HCEC 1CT (cell line): ENCODE measurements at places on chromosomes 12 and 14.
A peak's percentile ranks its signal among the peaks of the same experiment; 100 is the strongest.

GRCh38 chr12:12454315-12454714 is 97.4 kb downstream of the BORCS5 start:
- no peak for DNase-seq

- DNase-seq, result peak; percentile 63
Observed at GRCh38 chr12:43292699-43293098, 259.3 kb downstream of the ADAMTS20 start.

GRCh38 chr14:99892406-99892805 is 99.2 kb downstream of the EML1 start:
- no peak for DNase-seq

DNA sequence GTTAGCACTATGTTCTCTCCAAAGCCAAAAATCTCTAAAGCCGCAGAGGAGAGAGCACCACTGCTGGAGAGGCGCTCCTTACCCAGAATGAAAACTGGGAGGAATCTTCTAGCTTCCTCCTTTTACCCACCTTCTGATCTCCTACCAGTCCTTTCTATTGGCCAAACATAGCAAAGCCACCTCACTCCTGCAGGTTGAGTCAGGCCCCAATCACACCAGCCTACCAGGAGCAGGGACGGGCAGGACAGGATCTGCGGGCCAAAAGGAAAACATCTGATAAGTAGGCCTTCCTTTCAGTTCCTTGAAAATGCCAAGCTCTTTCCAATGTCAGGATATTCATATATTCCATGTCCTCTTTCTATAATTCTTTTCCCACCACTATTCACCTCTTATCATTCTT is 197.7 kb upstream of the CNOT2 start:
- DNase-seq, result no peak

DNA sequence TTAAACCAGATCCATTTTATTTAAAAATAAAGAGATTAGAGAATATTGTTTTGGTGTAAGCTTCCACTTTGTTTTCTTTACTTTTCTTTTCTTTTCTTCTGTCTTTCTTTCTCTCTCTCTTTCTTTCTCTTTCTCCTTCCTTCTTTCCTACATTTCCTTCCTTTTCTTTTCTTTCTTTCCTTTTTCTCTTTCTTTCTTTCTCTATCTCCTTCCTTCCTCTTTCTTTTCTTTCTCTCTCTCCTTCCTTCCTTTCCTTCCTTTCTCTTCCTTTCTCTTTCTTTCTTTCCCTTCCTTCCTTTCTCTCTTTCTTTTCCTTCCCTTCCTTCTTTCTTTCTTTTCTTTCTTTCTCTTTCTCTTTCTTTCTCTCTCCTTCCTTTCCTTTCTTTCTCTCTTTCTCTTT is 100.8 kb downstream of the TMTC3 start:
- no peak for DNase-seq

- no peak for DNase-seq
Observed at GRCh38 chr12:3266638-3267037, 189.5 kb downstream of the TSPAN9 start.

DNA sequence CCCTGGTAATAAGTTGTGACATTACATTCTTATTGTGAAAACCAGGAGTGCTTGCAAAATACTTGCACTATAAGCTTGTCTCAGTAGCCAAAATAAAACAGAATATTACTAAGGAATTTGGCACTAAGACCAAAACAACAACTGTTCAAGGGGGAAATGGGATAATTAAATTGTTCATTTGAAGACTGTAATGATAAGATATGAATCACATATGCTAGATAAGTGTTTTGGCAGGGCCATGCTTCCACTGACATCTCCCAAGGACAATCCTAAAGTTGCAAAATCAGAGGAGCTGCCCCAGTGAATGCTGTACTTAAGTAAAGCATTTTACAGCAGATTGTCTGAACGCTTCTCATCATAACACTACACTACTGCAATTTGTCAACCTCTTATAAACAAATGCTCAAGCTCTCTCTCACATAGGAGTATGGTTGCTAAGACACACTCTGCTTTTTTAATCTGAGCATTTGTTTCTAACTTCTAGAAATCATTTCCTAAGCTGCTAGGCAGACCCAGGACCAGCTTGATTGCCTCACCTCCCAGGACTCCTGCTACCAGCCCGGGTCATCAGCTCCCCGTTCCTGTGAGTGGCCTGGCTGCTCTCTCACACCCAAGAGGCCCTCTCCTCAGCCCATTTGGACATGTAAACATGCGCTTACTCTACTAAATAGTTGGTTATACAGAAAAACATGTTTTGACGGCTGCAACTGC is 191.5 kb downstream of the PAX9 start:
- peak; percentile 21 for DNase-seq

DNA sequence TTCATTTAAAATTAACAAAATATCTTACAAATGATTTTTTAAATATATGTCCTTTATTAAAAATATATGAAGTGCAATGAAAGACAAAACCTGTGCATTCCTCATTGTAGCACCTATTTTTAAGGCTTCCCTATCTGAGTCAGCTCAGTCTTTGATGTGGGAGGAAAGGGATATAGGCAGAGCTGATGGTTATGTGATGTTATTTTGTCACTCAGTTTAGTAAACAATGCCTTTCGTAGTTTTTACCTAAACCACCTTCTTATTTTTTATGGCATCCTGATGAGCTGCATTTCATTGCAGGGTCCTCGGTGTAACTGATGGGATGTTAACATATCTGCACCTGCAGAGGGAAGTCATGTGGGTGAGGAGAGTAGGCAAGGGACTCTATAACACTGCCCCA is 58.9 kb upstream of the FRMD6 start:
- no peak for DNase-seq

DNA sequence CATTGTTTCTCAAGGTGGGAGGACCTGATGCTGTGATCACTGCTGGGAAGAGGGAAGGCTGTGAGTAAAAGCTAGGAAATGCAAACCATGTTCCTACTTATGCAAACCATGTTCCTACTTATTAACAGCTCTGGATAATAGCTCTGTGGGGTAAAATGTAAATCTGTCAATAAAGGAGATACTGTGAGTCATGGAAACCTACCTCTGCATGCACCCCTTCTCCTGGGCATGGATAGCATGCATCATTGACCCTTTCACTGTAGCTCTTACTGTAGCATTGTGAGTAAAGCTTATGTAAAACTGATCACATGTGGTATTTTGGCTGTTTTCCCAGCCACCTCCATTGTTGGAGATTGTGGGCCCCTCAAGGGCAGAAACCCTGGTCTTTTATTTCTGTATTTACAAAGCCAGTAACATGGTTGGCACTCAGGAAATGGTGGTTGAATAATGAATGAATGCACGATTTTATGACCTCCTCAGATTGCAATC is 253.7 kb downstream of the GRIN2B start:
- no peak for DNase-seq

DNA sequence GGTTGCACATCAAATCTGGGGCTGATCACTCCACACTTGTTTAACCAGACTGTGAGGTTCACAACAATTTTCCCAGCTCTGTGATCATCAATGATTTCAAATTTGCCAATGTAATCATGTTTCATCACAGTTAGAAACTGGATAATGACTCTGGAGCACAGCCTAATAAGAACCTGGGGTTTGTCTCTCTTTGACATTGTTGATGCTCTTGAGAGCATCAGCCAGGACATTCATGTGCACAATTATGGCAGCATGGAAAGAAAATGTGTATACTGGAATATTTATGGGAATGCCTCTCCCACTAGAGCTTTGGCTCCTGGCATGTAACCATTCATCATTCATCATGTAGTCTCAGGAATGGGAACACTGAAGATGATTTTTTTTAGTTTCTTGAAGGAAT is 47.0 kb downstream of the SIX1 start:
- no peak for DNase-seq

- no peak for DNase-seq
Observed at GRCh38 chr12:133010657-133011297, 24.6 kb downstream of the ZNF26 start.

DNA sequence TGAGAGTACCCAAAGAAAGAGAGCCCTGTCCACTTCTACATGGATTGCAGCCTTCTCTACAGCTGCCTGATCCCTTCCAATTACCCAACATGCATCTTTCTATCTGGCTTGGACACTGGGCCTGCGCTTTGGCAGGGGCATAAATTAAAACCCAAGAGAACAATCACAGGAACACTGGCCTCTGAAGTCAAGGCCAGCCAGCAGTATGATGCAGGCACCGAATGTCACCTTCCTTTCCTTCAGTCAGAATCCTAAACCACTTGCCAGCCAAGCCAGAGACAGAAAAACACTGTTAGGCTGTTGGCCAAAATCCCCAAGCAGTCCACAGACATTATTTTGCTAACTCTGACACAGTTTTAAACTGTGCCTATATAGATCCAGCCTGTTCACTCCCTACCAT is 113.7 kb downstream of the DUSP6 start:
- no peak for DNase-seq
